ENCODE measurements at places on chromosomes 7 and 10.

GRCh38 chr7:34657632-34658268 is at the start of gene NPSR1:
TSS of gene NPSR1 (plus strand) at chr7:34658218. CDS start at chr7:34658413, 195 bp downstream.
- no peak for DNase-seq

- no peak for DNase-seq
These were observed 36.1 kb downstream of the SGPL1 start for GRCh38 chr10:70851597-70852475.

GRCh38 chr7:112886208-112886607 is 96.0 kb upstream of the TMEM168 start:
- DNase-seq, result no peak

DNA sequence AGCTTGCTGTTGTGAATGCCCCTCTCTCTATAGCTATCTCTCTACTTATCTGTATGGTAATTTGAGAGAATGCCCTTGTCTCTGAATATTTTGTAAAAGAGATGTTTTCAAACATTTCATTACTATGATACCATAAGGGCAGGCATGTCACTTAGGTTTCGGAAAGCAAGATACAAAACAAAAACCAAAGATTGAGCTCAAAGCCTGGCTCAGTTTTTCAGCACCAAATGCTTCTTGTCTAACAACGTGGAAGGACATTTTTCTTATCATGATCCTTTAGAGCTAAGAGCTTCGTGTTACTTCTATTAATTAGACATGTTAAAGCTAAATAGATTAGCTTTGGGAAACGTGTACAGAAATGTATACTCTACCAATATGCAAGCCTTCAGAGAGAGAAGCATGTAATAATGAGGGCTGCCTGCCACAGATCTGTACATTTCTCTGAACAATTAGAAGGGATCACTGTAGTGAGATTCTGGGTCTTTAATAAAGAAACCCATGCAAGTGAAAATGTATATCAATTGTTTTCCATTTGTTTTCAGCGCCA is 148.9 kb downstream of the ARID5B start:
- DNase-seq, result no peak

DNA sequence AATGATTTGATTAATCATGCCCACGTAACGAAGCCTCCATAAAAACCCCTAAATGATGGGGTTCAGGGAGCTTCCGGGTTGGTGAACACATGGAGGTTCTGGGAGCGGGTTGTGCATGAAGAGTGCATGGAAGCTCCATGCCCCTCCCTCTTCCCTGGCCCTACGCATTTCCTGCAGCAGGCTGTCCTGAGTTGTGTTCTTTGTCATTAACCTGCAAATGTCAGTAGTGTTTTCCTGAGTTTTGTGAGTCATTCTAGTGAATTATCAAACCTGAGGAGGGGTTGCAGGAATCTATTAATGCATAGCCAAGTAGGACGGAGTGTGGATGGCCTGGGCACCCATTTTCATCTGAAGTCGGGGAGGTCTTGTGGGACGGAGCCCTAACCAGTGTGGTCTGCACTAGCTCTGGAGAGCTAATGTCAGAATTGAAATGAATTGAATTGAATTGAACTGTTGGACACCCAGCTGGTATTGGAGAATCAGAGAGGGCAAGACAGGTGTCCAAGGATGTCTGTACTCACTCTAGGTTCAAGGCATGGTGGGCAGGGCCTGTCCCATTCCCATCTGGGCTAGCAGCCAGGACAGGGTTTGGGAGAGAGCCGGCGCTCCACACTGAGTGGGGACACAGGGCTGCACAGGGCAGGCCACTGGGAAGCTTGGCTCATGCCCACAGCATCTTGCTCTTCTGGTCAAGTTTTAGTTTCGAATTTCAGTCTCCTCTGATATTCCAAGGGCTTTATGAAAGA is 22.3 kb upstream of the ARHGAP22 start:
- no peak for DNase-seq

- no peak for DNase-seq
These were observed 278.8 kb downstream of the CACNA2D1 start for GRCh38 chr7:82164813-82165212.

DNA sequence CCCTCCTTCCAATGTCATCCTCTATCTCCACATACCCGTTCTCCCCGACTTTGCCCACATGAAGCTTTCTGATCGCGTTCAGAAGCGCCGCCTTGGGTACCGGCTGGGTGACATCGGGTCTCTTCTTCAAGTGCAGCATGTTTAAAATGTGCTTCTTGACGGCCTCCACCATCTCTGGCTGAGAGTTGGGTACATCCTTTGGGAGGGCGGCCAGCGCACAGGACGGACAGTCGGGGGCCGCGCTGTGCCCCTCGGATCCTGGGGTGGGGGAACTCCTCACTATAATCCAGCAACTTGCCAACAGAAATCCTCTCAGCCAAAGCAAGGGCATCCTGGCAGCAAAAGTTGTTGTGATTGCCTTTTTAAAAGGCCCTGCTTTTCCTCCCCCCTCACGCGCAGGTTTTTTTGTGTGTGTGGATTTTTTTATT is 2.8 kb downstream of the INHBA start:
- no peak for DNase-seq

- no peak for DNase-seq
These were observed 2.6 kb downstream of the ABI1 start for GRCh38 chr10:26857991-26858706.

GRCh38 chr10:2665772-2666171 is 401.6 kb upstream of the PFKP start:
- DNase-seq, result no peak

DNA sequence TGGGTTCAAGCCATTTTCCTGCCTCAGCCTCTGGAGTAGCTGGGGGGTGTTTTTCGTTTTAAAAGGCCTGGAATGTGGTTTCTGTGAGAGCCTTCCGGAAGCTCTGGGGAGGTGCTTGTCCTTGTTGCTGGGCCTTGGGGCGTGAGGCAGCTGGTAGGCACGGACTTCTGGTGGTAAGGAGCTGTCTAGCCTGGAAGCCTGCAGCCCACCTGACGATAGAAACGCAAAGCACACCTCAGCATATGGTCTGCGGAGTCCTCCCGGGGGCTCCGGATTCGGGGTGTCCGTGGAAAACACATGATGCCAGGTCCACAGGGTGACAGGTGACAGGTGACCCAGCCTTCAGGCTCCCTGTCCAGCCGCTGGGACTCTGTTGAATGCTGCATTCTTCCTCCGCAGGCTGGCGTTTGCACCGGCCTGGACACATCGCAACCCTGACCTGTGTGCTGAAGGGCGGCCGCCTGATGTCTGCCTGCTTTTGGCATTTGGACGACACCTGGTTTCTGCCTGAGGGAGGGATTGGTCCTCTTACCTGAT is 37.3 kb downstream of the INPP5A start:
- no peak for DNase-seq

DNA sequence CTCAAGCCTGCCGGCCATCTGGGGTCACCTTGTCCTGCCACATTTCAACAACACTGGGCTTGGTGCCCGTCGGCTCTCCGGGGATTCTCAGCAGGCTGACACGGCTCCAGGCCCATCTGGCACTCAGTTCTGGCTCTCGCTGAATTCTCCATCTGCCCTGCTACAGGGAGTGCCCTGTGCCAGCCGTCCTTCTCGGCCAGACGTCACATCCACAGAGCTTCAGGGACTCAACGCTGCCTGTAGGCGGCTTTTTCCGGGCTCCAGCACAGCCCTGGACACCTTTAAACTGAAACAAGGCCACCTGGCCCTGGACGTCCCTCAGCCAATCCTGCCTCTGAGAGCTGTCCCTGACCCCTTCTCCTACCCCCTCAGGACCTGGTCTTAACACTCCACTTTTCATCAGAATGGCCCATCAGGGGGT is 43.0 kb downstream of the TMEM130 start:
- no peak for DNase-seq

DNA sequence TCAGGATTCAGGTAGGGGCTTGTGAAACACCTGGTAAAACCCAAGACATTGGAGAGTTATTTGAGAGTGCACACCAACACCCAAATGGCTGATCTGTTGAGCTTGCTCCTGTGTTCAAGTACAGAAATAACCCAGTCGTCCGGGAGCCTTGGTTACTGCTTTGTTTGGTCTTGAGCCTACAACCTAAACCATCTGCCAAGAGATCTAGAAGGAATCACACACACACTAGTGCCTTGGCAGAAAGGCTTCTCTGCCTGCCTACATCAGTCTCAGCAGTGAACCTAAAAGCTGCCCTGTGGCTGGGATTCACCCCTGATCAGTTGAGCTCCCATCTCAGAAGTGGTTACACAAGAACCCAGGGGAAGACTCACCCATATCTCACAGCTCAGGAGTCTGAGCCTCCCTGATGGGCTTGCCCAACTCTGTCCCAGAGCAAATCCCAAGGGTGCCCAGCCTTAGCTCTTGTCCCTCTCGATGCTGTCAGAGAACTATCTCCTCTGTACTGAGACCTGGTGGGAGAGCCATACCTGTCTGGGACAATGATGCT is 167.6 kb downstream of the CXCL12 start:
- DNase-seq, result no peak

- DNase-seq, result no peak
These were observed 26.9 kb downstream of the ENKUR start for GRCh38 chr10:24988831-24989640.

GRCh38 chr7:134514663-134515062 is 12.7 kb upstream of the AKR1B10 start:
- no peak for DNase-seq

GRCh38 chr7:6284055-6284400 is 11.6 kb upstream of the CYTH3 start:
- DNase-seq, result no peak

DNA sequence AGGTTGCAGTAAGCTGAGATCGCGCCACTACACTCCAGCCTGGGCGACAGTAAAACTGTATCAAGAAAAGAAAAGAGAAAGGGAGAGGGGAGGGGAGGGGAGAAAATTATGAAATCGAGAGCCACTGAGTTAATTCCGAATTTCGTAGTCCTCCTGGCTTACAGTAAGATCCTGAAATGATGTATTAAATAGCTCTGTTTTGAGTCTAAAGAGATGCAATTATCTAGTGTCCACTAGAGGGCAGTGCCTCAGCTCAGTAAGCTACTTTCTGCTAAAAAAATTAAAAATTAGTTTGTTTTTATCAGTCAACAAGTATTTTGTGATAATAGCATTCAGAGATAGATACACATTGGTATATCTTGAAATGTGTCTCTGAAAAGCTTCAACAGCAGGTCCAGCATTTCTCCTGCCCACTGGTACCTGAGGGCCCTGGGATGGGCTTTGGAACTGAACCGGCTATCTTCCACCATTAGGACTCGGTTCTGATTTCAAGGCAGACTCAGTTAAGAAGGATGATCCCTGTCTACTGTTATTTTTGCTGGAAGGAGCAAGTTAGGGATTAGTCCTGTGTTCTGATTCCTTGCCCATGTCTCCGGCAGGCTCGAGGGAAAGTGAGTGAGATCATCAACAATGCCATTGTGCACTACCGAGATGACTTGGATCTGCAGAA is 19.5 kb downstream of the TSPAN33 start:
- DNase-seq, result no peak

DNA sequence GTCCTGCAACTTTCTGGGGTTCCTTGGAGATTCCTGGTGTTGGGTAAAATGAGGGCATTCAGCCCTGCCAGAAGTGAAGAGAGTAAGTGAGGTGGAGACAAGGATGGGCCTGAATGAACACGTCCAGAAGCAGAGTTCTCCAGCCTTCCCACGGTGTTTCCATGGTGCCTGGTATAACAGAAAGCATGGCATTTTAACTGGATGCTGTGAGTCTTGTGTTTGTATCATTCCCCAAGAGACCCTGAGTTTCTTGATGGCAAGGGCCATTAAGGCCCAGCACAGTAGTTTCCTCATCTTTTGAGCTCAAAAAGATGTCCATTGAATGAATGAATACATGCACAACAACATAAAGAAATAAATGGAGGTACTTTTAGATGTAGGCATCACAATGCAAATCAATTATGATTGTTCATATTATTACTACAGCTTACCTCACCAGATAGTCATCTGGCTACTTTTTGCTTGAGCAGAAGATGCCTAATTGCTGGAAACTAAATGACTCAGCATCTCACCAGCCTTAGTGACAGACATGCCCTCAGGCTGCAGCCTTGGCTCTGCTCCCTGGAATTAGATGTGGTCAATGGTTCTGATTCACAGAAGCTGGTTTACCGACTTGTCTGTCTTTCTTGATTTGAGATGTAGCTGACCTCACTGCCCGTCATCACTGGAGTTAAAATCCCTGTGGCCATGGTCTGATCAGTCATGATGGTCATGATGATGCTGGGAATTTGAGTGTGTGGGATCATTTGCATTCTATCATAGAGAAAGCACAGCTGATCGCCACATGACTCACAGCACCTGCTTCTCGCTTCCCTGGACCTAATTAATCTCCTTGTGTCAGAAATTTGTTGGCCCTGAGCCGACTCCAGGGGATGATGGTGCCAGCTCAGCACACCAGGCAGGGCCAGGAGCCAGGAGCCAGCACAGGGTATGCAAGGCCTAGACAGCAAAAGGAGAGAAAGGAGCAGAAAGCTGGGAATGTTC is 83.9 kb downstream of the CXCL12 start:
- no peak for DNase-seq

- no peak for DNase-seq
These were observed 2.0 kb upstream of the NRAP start for GRCh38 chr10:113665806-113666354.

DNA sequence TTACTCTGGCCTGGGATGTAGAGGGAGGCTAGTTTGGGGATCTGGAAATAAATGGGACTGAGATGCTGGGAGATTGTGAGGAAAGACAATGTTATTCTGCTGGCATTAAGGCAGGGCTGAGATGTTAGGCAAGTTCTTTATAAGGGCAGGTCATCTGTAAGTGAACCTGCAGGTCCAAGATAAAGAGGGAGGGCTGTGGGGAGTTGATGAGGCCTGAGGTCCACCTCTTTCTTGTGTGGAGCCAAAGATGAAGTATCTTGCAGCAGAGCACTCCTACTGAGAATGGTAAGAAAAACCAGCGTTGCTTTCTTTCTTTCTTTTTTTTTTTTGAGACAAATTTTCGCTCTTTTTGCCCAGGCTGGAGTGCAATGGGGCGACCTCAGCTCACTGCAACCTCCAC is 19.1 kb downstream of the CYCS start:
- no peak for DNase-seq

DNA sequence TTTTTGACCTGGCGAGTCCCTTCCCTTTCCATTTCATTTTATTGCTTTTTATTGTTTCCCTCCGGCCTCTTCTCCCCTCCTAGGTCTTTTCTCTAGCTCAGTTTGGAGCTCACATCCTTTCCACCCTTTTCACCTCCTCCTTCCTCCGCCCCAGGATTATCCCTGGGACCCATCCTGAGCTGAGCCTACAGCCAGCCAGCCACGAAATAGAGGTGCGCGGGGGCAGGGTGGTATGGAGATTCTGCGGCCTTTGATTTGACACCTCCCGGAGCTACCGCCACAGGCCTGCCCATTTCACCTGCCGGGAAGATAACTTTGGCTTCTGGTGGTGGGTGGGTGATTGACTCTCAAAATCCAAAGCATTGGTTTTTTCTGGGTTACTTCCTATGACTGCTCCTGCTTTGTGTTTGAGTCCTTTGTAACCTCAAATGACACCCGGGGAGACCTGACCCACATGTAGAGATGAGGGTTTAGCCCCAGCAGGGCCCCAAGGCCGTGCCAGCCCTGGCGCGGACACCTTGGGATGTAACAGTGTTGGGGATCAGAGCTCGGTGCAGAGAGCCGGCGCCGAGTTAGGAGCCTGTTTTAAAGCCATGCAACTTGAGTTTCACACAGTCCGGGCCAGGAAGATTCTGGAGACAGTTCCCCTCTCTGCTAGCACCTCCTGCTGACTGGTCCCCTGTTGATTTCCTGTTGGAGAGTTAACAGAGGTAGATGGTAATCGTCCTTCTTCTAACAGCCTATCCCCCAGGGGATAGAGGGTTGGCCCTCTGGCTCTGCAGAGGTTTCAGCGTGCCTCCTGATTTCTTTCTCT is 1.5 kb downstream of the DUSP5 start:
- peak; percentile 24 for DNase-seq
